ENCODE measurements at places on chromosomes 1 and 21.

DNA sequence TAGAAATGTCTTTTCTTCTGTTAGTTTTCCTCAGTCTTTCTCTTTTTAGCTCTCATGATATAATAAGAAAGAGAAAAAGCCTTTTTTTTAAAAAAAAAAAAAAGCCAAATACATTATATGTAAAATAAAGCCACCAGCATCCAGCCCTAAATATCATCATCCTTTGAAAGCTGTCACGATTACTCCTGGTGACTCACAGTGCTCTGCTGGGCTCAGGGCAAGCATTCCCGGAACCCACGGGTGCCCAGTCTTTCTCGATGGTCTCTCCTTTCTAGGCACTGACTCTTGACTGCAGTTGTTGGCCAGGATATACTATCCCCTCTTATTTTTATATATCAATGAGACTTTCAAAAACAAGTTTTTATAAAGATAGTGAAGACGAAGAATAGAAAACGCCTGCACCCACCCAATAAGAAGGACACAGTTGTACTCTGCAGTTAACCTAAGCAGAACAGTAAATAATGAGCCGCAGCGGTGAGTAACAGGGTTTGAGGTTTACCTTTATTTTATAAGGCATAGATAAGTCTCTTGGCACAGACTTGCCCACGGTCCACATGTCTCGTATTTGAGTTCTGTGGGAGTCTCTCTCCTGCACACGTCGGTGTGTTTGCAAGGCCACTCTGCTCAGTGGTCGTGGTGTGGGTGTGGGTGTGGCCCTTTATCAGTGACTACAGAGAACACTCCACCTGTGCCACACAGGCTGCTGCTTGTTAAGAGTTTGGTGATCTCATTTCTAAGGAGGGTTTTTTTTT lies 15.7 kb upstream of the MX2 start:
- DNase-seq, result no peak

GRCh38 chr1:119093721-119094120 lies 46.7 kb downstream of the WARS2 start:
- no peak for DNase-seq

- no peak for DNase-seq
These were observed 388.5 kb upstream of the C1orf87 start for GRCh38 chr1:60461925-60462595.

GRCh38 chr1:168086438-168086837 lies 50.3 kb downstream of the GPR161 start:
- DNase-seq, result no peak

GRCh38 chr1:15956150-15956549 lies 19.8 kb downstream of the ZBTB17 start:
- DNase-seq, result no peak

DNA sequence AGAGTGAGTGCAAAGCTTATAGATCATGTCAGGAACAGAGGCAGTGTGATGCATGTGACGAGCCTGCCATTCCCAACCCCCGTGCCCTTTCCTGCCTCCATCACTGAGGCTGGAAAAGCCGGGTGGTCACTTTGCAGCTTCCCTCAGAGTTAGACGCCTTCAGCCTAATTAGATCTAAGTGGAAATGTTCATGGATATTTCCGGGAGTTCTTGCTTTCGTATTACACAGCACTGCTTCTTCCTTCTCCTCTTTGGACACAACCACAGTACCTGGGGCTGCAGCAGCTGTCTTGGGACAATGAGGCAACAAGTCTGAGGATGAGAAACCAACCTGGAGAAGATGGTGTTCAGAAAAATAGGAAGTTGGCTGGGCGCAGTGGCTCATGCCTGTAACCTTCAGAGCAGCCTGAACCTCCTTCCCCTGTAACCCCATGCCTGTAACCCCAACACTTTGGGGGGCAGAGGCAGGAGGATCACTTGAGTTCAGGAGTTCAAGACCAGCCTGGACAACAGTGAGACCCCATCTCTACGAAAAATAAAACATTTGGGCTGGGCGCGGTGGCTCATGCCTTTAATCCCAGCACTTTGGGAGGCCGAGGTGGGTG lies 24.5 kb downstream of the SERINC2 start:
- DNase-seq, result no peak

GRCh38 chr1:22452481-22452957 lies 868 bp downstream of the ZBTB40 start:
- DNase-seq, result peak; percentile 36

DNA sequence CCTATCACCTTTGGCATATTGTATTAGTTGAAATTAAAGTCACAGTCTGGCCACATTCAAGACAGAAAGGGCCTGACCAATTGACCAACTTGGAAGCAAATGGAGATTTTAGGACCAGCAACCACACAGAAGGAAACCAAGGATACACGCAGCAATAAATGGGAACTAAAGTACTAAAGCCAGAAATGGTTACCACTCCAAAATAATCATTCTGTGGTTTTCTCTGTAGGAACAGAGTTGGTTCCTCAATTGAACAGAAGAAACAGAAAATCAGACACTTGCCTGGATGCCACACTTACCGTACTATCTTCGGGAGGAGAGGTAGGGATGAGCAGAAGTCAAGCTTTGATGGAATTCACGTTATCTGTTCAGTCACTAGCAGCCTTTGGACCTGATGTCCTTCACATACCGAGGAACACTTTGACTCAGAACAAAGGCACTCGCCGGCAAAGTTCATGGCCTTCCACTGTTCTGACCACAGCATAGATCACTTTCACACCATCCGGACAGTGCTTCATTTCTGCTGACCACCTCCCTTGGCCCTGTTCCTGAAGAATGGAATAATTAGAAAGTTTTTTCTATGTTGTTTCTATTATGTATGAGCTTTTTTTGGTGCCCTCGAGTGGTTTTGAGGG lies 96.9 kb downstream of the LPAR3 start:
- peak; percentile 33 for DNase-seq

DNA sequence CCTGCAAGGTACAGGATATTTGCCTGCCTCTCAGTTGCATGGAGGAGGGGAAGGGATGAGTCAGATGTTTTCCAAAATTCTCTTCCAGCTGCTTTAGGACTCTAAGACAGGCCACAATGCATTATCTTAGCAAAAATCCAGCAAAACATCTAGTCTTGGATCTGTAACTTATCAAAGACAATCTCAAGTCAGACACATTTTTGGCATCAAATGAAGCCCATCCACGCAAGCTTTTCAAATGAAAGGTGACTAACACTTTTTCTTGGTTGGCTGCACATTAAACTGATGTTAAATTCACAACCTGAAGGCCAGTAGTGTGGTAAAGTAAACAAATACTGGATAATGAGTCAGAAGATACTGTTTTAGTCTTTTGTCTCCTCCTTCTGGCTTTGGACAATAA lies 21.3 kb downstream of the FAM78B start:
- no peak for DNase-seq

DNA sequence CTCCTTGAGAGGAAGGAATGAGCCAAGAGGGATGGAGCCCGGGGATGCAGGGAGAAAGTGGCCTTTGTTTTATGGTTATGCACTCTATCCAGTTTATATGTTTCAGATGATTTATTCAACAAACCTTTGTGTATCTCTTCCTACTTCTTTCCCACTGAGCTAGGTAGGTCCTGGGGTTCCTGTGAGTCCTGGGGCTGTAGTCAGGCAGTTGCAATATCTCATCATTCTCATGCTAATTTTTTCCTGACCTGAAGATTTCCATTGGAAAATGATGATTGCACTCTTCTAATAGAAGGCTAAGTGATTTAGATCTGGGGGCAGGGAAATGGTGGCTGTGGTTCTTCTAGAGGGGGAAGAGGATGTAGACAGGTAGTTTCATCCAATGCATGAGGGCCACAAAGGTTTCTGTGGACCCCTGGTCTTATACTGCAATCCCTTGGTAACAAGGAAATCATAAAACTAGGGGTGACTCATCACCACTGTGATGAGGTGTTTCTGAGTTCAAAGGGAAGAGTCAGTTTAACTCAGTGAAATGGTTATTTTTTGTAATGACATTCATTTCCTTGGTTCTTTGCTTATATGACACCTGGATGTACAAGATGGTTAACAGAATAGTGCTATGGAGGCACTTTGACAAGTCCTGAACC lies 20.2 kb downstream of the B3GALT5 start:
- DNase-seq, result no peak

DNA sequence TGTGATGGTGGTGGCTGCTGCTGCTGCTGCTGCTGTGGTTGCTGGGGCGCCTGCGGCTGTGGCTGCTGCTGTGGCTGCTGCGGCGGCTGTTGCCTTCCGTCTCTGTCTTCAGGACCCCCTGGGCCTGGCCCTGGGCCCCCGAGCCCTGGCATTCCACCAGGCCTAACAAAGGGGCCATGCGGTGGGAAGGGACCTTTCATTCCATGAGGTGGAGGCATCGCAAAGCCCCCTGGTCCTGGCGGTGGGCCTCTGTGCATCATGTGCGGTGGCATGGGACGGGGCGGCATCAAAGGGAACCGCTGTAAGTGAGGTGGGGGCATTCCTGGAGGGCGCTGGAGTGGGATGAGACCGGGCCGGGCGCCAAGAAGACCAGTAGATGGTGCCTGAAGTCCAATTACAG lies 12.4 kb downstream of the SOD1 start:
- no peak for DNase-seq

DNA sequence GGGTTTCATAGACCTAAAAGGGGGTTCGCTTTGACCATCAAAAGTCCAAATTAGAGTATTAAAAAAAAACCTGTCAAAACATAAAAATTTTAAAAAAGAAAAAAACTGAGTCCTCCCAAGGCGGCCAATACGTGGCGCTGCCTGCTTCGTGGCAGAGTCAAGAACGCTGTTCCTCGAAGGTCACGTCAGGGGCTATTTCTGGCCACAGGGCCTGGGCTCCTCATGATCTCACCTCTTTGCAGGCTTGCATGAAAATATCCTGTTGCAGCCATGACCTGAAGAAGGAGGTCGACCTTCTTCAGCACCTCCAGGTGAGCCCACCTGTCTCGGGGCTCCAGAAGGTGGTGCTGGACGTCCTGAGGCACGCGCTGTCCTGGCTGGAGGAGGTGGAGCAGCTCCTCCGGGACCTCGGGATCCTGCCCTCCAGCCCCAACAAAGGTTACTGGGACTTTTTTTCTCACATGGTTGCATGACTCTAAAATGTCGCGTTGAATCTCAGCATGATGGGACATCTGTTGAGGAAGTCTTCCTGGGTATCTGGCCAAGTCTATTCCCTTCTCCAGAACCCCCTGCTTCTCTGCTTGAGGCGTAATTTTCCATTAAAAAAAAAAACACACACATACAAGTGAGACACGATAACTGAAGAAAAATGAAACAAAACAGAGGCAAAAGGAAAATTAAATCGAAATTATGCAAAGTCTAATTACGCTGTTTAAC lies 80.4 kb upstream of the EFHD2 start:
- peak; percentile 79 for DNase-seq

DNA sequence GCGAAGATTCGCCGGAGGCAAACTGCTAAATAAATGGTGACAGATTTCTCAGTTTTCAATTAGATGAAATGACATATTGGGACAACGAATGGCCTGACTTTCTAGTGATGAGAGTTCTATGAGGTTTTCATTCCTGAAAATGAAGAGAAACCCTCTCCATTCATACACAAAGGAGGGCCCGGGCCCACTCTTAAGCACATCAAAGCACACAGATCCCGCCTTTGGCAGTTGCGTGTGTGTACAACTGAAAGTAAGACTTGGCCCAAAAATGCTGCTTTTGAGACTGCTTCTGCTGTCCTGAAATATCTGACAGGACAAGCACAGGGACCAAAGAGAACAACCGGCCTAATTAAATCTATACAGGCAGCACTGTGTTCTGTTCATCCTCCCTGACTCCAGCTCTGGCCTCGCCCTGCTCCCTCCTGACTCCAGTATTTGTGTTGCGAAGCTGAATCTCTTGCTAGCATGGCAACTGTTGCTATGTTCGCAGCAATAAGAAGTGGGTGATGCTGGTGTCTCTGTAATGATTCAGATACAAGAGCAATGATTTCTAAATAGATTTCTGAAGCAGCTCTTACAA lies 7.4 kb downstream of the LRRC53 start:
- DNase-seq, result no peak

- DNase-seq, result peak; percentile 22
These were observed 74.8 kb downstream of the MTR start for GRCh38 chr1:236869911-236870310.

GRCh38 chr21:23695443-23695842 lies 1911.8 kb downstream of the MRPL39 start:
- DNase-seq, result no peak

DNA sequence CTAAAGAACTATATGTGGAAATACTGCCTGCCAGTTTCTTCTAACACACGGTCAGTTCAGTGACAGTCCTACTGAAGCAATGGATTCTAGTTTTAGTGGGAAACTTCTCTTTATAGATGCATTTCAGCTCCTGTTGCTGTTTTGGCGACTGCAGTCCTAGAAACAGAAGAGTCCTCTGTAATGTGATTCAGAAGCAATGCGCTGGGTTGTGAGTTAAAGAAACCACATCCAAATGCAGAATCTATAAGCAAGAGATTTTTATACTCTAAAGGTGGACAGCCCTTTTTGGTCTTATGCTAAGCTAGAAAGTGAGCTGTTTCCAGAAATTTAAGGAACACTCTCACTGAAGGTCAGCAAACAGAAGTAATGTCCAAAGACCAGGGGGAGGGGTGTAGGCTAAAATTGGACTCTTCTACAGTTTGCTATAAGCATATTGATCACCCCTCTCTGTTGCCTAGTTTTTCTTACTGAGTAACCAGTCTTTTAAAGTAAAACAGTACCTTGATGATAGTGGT lies 30.8 kb downstream of the DUSP10 start:
- DNase-seq, result peak; percentile 41

DNA sequence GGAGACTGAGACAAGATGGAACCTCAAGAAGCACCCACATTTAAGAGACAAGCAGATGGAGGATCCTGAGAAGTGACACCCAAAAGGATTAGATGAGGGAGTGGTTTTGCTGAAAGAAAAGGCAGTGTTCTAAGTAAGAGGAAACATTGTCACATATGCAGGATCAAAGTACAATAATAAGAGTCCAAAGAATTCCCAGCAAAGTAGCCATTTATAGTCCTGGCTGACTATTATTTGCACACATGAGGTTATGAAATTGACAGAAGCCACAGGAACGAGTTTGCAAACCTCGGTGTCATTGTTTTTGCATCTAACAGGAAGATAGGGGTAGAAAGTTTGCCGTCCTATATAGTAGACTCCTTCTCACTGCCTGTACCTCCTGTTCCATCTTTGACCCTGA lies 41.3 kb downstream of the CHRM3 start:
- DNase-seq, result no peak

DNA sequence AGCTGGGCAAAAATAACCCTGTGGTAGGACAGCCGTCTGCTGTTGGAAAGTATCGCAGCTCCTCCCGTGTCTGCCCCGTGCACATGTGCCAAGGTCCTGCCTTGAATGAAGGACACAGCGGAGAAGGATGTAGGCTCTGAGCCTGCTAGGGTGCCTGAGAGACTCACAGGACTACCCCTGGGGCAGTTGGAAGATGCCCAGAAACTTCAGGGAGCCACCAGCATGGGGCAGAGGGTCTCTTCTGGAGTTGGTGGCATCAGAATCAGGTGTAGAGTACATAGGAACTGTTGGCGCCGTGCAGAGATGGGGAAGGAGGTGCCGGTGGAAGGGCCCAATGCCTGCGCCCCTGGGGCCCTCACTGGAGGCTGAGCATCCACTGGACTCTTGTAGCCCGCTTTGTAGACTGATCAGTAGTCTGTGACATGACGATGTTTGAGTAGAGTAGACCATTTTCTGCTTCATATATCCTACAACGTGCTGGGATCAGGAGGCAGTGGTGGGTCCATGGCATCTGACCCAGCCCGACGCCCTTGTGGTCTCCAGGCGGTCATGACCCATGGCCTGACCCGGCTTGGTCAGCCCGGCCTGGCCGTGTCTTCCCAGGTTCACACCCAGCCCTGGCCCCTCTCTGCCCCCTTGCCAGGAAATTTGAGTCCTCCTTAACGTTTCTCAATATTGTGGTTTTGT lies 5.3 kb upstream of the C1orf174 start:
- DNase-seq, result no peak

All from suppressor macrophage (primary cell).